ENCODE measurements at places on chromosomes 13 and 19. TPM values are rescaled to one million over a fixed set of nuclear protein-coding genes. Genes with fewer than 3 reads are reported as not detected.

DNA sequence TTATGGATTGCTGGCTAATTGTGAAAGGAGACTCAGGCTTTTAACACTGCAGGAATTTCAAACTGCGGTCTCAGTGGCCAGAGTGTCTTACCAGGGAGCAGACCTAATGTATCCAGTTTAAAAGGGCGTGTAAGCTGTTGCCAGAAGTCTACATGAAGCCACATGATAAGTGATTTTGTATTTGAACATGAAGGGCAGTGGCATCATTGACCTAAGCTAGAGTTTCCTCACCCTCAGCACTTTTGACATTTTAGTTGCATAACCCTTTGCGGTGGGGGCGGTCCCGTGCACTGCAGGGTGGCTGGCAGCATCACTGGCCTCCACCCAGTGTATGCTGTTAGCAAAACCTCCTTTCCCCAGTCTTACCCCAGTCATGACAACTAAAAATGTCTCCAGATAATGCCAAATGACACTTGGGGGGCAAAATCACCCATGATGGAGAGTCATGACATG lies 23.7 kb upstream of the GPR18 start:
- DNase-seq: no peak

GRCh38 chr13:102233566-102234208 lies 168.2 kb downstream of the FGF14 start:
- no peak for DNase-seq

DNA sequence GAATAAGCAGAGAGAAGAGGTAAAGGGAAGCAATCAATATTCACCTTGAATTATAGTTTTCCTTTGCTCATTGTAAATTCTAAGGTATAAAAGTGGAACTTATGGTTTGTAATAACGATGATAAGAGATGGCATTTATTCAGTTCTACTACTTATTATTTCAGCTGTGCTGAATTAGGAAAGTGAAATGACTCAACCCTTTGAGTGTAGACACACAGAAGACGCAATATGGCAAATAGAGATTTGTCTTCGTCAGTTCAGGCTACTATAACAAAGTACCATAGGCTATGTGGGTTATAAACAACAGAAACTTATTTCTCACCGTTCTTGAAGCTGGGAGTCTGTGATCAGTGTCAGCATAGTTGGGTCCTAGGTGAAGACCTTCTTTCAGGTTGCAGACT lies 713.0 kb upstream of the PCDH9 start:
- DNase-seq: no peak

GRCh38 chr19:51760697-51761356 lies at the start of gene FPR2:
FPR2 (plus strand) TSS chr19:51761180; CDS start chr19:51768659, 7,479 bp downstream.
- no peak for DNase-seq

Gene SBSN
- total RNA-seq: not detected
